ENCODE measurements at places on chromosomes 11 and 22. TPM values are rescaled to one million over a fixed set of nuclear protein-coding genes. Genes with fewer than 3 reads are reported as not detected.

The FAM180B gene
- total RNA-seq = 0.52 TPM

The PRAME gene
- total RNA-seq = not detected

The TCN2 gene
- total RNA-seq = 58.1 TPM

The LARGE1 gene
- total RNA-seq = 17.6 TPM

GRCh38 chr11:104783241-104783640 lies 115.0 kb downstream of the CASP12 start:
- H3K4me3 ChIP-seq = no peak overlapping the region
- DNase-seq = no peak
- H3K27me3 ChIP-seq = no peaks in the 10 kb centered on the region
- H3K4me1 ChIP-seq = no peaks in the 10 kb centered on the region
- no peaks in the 10 kb centered on the region for H3K36me3 ChIP-seq
- H3K27ac ChIP-seq = no peak overlapping the region

GRCh38 chr11:129286813-129287212 lies 88.8 kb upstream of the BARX2 start:
- no peak overlapping the region for H3K27ac ChIP-seq
- peaks cover 48% of the 10 kb centered on the region for H3K27me3 ChIP-seq
- DNase-seq = no peak
- H3K36me3 ChIP-seq = no peaks in the 10 kb centered on the region
- H3K4me3 ChIP-seq = no peak overlapping the region

DNA sequence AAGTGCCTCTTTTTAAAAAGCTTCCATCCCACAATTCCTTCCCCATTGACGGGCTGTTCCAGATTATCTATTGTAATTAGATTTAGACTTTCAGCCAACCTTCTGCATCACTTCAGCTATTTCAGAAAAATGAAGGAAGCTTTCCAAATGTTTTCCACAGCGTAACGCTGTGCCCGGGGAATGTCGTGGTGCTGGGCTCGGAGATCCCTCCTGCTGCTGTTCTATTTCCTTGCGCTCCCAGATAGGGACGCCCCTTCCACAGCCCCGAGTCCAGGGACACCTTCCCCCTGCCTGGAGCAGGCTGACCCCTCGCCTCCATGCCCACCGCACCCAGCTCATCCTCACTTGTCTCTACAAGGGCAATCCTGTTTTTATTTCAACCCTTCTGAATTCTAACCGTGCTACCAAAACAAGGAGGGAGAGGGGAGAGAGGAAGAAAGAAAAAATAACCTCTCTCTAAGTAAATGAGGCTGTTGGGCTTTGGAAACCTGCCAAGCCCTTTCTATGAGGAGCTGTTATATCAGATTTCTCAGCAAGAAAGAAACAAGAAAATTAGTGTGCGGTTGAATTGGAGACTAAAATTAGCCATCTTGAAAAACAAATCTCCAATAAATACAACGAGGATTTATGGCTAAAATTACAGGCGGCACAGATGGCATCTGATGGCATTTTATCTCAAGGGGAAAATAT lies 366.9 kb downstream of the BRD1 start:
- peaks cover 5% of the 10 kb centered on the region for H3K4me1 ChIP-seq
- H3K36me3 ChIP-seq = no peaks in the 10 kb centered on the region
- DNase-seq = no peak
- H3K27ac ChIP-seq = no peak overlapping the region
- H3K27me3 ChIP-seq = peaks cover 11% of the 10 kb centered on the region
- no peak overlapping the region for H3K4me3 ChIP-seq

GRCh38 chr11:69799582-69799981 lies 19.6 kb downstream of the FGF3 start:
- no peak overlapping the region for H3K4me3 ChIP-seq
- H3K4me1 ChIP-seq = no peaks in the 10 kb centered on the region
- DNase-seq = no peak
- H3K27me3 ChIP-seq = peaks cover 4% of the 10 kb centered on the region
- H3K36me3 ChIP-seq = no peaks in the 10 kb centered on the region

DNA sequence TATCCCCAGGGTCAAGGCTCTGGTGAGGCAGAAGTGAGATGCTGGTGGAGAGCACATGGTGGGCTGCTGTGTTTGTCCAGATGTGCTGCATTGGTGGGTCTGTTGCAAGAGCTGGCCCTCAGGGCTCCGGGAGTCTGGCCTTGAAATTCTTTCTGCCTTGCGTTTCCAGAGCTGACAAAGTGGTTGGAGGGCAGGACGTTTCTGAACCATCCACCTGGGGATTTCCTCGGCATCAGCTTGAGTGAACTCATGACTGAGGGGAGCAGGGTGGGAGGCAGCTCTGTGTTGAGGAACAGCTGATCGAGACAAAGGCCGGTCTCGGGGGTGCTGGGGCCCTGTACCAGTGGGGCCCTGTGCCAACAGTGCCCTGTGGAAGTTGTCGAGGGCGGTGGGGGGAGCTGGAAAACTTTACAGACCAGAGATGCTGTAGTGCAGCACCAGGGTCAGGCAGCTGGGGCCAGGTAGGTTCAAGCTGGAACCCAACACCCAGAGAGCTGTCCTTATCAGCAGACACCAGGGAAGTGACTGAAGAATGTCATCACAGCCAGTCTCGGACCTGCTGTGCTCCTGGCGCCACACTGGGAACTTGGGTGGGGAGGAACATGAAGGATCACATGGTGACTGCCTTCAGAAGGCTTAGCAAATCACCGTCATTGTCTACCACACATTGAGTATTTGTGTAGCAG lies 4.9 kb downstream of the TSKU start:
- peaks cover 11% of the 10 kb centered on the region for H3K36me3 ChIP-seq
- no peaks in the 10 kb centered on the region for H3K27me3 ChIP-seq
- DNase-seq = no peak
- peak overlapping the region; percentile 80 for H3K4me3 ChIP-seq
